ENCODE measurements at places on chromosomes 5 and 9.

DNA sequence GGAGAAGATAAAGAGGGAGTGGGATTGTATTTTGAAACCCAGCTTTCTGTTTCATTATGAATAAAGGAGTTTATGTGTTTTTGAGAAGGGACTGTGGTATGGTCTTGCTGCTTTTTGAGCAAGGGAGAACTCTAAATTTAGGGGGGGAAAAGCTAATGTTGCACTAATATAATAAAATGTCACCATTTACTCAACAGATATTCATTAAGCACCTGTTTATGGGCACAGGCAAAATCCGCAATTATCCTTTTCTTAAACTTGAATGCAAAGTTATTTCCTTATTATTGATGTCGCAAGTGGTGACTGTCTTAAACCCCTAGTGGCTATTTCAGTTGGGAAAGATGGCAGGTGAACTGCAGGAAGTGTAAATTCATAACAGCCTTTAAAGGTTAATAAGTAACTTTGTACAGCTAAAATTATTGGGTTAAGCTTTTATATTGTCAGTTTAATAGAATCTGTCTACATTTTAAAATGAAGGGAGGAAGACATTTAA lies 1.5 kb downstream of the CDC42SE2 start:
- peak; percentile 72 for DNase-seq

GRCh38 chr5:82777106-82777505 lies 300.1 kb downstream of the TMEM167A start:
- DNase-seq: no peak

GRCh38 chr5:172726966-172727365 lies 44.0 kb downstream of the DUSP1 start:
- DNase-seq: no peak

GRCh38 chr9:36382484-36382883 lies 17.6 kb downstream of the RNF38 start:
- DNase-seq: no peak

DNA sequence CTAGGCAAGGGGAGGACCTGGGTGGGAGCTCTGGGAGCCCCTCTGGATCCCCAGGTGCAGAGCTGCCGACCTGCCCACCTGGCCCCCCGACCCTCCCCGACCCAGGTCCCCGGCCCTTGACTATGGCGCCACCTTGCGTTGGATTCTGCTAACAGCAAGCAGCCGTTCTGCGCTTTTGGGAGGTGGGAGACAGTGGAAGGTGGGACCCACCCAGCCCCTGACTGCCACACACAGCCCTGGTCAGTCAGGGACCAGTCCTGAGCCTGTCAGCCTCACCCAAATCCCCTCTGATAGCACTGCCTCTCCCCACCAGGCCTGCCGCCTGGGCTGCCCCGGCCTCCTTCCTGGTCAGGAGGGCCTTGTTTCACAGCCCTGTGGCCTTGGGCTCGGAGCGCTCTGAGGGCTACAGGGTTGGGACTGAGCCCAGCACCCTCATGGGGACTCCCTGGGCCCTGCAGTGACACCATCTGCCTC lies 77.9 kb downstream of the HMCN2 start:
- DNase-seq: peak; percentile 25

- DNase-seq: no peak
These were observed 138.1 kb upstream of the HMHB1 start for GRCh38 chr5:143673676-143674468.

DNA sequence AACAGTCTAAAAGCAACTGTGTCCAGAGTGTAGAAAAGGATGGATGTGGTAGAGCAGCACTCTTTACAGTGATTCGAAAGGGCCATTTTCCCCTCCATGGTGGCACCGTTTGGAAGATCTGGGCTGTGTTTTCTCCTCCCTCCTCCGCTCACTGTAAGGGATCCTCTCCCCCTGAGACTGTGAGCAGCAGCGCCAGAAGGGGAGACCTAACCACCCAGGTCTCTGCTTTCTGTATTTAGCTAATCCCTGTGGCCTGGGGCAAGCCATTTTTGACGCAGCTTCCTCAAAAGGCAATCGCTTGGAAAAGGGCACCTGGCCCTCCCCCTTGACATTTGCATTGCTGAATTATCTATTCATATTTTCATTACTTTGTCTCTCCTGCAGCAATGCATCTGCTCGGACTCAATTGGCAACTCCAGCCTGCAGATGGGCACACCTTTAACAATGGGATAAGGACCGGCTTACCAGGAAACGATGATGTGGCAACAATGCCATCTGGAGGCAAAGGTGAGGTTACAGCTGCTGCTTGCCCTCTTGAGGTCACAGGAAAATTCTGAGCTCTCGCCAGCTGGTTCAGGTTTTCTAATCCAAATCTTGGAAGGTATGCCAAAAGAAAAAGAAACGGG lies 244.3 kb upstream of the WWC1 start:
- DNase-seq: peak; percentile 16

GRCh38 chr5:40027400-40027799 lies 602.6 kb upstream of the DAB2 start:
- DNase-seq: no peak

DNA sequence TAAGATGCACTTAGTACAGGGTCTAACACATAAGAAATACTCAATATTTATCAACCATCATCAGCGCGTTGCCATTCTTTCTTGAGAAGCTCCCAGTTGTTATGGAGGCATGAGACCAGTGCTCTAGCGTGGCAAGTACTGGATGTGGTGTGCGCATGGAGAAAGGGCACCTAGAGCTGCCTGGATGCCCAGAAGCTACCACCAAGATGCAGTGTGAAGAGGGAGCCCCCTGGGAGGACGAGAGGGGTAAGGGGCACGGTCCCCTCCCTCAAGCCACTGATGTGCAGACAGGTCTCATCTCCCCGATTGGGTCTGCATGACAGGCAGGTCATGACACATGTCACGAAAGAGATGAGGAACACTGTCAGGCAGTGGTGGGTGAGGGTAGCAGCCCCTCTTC lies 127.7 kb upstream of the CXCL14 start:
- DNase-seq: no peak

DNA sequence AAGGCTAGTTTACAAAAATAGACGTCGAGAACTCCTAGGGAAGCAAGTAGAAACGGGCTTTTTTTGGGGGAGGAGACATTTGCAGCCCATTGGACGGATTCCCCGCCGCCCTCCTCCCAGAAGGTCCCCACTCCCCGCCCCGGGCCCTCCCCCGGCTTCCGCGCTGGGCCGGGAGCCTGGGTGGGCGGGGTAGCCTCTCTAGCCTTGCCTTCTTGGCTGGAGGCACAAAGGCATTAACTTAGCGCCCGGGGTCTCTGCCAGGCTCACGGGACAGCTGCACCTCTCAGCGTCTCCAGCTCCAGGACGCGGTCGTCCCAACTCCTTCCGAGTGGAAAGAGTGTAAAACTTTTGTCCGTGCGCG lies at the start of gene DMRTA1:
Gene DMRTA1 (plus strand): TSS at position 236 of the 361 bp plus-strand sequence. CDS start 242 bp downstream, outside the sequence.
- no peak for DNase-seq

- DNase-seq: no peak
These were observed 17.8 kb upstream of the TIFAB start for GRCh38 chr5:135469911-135470310.

DNA sequence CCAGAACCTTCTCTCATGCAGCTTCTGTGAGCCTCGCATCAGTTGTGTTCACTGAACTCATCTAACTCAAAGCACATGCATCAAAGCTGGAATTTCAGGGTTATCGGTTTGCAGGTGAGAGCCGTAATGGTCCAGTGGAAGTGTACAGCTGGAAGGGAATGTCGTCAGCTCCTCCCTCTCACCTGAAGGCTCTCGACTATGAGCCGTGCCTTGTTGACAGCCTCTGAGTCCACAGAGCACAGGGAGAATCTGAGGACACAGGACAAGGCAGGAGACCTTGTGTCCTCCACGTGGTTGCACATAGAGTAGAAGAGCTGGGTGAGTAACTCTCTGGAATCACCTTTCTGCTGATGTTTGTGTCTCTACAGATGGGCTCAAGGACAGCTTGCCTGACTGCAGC lies 38.8 kb downstream of the PROP1 start:
- no peak for DNase-seq

DNA sequence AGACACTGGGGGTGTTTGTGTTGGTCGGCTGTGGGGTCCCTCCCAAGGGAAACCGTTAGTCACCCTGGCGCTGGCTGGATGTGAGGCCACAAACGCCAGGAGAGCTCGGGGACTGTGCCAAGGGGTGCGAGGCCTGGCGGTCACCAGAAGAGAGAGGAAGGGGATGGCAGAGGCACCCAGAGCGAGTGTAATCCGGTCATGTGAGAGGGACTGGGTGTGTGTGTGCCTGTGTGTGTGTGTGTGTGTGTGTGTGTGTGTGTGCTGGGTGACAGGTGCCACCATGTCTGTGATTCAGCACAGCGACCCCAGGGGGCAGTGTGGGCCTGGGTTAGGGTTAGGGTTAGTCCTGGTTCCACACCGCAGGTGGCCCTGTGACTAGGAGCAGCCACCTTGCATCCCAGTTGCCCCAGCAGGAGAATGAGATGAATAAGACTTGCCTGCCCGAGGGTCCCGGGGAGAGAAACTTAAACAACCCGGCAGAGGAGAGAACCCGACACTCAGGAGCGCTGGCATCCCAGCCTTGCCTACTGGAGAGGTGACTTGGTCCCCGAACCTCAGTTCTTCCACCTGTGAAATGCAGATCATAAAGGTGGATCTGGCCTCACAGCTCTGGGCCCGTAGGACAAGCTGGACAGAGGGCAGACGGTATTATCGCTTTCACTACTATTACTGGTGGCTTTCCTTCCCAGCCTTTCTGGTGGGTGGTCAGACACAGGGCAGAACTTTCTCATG lies 1.4 kb upstream of the ADAMTSL2 start:
- peak; percentile 89 for DNase-seq

DNA sequence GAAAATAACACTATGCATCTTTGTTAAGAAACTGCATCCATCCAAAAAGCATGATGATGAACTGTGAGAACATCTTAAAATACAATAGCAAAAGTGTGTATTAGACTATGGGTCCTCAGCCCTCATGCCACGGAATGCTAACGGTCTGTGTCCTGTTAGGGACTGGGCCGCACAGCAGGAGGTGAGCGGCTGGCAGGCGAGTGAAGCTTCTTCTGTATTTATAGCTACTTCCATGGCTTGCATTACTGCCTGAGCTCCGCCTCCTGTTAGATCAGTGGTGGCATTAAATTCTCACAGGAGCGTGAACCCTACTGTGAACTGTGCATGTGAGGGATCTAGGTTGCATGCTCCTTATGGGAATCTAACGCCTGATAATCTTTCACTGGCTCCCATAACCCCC lies 129.8 kb downstream of the NXNL2 start:
- DNase-seq: no peak

DNA sequence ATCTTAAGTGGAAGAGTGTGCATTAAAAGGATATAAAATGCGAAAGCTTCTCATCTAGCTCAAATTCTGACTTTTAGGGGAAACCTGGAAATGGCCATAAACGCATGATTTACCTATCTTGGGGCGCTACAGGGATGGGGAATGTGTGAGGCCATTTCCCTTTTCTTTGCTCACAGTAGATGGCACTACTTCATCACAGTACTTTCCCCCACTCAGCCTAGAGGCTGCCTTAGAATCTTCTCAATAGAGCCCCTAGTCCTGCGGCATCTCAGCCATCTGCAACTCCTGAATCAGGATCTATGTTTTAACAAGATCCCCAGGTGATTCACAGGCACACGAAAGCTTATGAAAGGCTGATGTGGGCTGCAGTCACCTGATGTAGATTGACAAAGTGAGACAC lies 110.8 kb downstream of the LHFPL2 start:
- DNase-seq: peak; percentile 65

DNA sequence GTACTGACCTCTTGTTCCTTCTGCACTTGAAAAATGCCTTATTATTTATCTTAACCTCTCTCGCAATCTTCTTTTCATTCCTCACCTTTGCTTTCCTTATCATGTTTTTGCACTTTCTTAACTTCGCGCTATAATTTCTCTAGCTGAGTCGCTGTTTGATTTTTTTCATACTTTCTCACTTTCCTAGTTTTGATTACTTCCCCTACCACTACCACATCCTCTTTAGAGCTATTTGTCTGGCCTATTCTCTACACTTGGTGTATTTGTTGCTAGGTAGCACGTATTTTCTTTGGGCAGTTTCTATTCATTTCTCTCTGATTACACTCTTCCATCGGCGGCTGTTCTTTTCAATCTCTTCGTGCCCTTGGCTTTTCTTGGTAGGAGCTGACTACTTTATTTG lies 611.8 kb downstream of the BNC2 start:
- no peak for DNase-seq

GRCh38 chr9:35499029-35499700 lies 9.3 kb downstream of the RUSC2 start:
- DNase-seq: no peak

DNA sequence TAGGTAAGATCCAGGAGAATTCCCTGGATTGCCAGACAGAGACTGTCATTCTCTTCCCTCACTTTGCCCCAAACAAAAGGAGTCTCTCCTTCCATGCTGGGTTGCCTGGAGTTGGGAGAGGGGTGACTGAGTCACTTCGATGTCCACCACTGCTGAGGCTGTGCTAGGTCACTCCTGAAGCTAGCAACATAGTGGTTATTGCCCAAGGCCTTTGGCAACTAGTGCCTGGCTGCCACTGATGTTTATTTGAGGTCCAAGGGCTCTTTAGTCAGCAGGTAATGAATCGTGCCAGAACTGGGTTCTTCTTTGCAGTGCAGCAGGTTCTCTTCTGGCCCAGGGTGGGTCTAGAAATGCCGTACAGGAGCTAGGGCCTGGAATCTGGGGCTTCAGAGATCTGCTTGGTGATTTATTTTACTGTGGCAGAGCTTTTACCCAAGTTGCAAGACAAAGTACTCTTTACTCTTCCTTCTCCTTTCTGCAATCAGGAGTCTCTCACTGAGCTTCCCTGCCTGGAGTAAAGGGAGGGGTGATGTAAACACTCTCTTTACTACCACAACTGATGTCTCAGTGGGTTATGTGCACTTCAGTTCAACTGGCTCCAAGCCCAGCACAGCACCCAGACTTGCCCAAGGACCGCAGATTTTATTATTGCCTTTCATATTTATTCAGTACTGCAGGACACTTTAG lies 155.7 kb upstream of the SH3GL2 start:
- no peak for DNase-seq

DNA sequence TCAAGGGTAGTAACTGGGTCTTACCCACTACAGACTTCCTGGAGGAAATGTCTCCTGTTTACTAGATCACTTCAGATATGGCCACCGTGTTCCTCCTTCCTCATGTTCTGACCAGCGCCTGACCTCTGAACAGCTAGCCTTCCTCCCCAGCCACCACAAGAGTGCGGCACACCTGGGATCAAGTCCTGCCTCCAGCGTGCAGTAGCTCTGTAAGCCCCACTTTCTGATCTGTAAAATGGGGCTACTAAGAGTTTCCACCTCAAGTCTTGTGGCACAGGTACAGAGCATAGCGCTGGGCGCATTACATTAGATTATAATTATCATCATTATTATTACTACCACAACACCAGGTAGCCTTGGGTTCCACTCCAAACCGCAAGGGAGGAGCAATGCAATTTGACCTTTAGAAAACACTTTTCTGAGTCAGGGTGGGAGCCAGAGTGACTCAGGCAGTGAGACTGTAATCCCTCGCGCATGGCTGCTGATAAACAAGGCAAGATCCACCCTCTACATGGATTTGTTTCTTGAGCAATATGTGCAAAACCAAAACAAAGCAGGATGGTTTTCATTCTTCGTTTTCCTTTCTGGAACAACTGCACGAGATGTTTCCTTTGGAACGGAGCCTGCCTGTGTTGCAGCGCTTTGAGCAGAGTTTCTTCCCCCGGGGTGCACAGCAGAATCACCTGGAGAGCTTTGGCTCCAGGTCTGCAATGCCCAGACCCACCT lies 65.0 kb upstream of the ANGPTL2 start:
- no peak for DNase-seq

GRCh38 chr9:97959585-97959984 lies 21.6 kb upstream of the HEMGN start:
- DNase-seq: no peak

GRCh38 chr5:56211298-56211865 lies 21.7 kb downstream of the ANKRD55 start:
- DNase-seq: no peak

Data from OCI-LY7 (cell line).